H4 (cell line): ENCODE measurements at places on chromosomes 7 and 10. TPM values are rescaled to one million over a fixed set of nuclear protein-coding genes. Genes with fewer than 3 reads are reported as not detected.

Gene CARD11
- total RNA-seq, result 0.04 TPM in 1 of 2 replicates, not detected in the other

Gene CTAGE8
- total RNA-seq, result 0.16 and 0.17 TPM in 2 replicates

Gene CUBN
- total RNA-seq, result 0.06 and 0.14 TPM in 2 replicates

Gene SUPV3L1
- 25.0 and 34.0 TPM in 2 replicates for total RNA-seq

DNA sequence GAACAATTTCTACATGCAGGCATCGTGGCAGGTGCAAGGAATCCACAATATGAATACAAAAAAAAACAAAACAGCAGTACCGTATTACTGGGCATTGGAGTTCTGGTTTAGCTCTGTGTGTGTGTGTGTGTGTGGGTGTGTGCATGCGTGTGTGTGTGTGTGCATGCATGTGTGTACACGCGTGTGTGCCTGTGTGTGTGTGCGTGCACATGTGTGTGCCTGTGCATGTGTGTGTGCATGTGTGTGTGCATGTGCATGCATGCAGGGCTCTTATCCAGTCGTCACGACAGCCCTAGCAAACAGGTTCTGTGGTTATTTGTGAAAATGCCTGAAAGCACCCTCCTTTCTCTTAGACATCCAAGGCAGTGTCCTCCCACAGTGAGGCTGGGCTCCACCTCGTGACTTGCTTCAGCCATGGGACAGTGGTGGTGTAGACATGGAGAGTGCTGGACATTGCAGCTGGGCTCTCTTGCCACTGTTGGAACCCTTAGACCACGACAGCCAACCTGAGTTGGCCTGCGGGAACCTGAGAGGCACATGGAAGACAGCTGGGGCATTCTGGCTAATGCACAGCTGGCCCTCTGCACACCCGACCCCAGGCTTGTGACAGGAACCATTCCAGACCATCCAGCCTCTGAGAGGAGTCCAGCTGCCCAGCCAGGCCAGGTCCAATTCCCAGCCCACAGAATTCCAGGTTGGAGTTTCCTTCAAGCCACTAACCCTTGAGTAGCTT is 173.4 kb upstream of the SHH start:
- no peak for DNase-seq

- DNase-seq, result no peak
Measured at GRCh38 chr10:14487488-14487883, 156.8 kb upstream of the FRMD4A start.

GRCh38 chr7:14425559-14425958 is 436.1 kb upstream of the ETV1 start:
- DNase-seq, result no peak

DNA sequence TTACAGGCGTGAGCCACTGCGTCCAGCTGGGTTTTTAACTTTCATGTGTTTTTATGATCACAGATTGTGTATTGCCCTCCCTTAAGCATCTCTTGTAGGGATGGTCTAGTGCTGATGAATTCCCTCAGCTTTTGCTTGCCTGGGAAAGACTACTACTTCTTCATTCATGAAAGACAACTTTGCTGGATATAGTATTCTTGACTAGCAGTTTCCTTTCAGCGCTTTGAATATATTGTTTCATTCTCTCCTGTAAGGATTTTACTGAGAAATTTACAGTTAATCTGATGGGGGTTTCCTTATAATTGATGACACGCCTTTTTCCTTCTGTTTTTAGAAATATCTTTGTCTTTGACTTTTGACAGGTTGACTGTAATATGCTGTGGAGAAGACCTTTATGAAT is 33.2 kb downstream of the STK31 start:
- DNase-seq, result no peak

- no peak for DNase-seq
Measured at GRCh38 chr10:50554995-50555568, 68.7 kb downstream of the SGMS1 start.

DNA sequence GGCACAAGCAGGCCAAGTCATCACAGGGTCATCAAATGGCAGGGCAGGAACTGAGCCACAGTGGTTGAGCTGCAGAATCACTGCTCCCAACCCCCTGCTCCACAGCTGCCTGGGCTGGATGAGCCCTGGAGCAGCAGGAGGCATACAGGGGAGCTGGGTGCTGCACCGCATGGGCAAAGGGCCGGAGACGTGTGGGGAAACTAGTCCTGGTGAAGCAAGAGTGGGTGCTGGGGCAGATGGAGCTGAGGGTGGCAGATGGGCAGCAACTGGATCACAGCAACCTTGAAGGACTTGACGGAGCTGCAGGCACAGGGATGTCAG is 16.0 kb upstream of the VOPP1 start:
- no peak for DNase-seq

GRCh38 chr10:11328264-11329061 is 283.0 kb downstream of the USP6NL start:
- DNase-seq, result no peak

- no peak for DNase-seq
Measured at GRCh38 chr7:99188221-99188620, 19.7 kb downstream of the KPNA7 start.

- DNase-seq, result no peak
Measured at GRCh38 chr10:66746711-66747110, 179.1 kb upstream of the LRRTM3 start.

GRCh38 chr10:36765782-36766414 is 359.5 kb upstream of the ANKRD30A start:
- DNase-seq, result no peak

- no peak for DNase-seq
Measured at GRCh38 chr7:137977173-137977572, 24.7 kb downstream of the CREB3L2 start.

- DNase-seq, result no peak
Measured at GRCh38 chr10:72132854-72133253, 44.5 kb upstream of the SPOCK2 start.

DNA sequence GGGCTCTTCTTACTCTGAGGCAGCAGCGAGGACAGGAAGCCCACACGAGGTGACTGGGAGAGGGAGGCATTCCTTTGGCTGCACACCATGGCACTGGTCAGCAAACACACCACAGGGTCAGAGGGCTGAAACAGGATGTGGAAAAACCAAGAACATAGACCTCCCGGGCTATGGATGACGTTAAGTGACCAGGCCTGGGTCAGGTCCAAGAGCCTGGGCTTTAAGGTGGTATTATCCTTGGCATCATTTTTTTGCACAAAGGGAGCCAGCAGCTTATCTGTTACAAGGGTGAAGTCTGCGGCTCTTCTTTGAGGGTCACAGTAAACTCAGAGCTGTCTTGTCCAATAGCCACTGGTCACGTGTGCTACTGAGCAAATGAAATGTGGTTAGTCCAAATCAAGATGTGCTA is 7.0 kb downstream of the WDR91 start:
- DNase-seq, result no peak
